HFF-Myc (cell line): ENCODE measurements at places on chromosomes 7 and 10.

DNA sequence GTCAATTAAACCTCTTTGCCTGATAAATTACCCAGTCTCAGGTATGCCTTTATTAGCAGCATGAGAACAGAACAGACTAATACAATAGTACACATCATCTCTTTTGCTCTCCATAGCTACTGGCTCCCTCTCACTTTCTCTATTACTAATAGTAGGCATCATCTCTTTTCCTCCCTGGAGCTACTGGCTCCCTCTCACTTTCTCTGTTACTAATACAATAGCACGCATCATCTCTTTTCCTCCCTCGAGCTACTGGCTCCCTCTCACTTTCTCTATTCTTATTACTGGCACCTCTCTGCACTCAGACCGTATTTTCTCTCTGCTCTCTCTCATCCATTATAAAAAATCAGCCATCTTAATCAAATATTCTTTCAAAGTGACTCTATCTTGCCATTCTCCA is 37.1 kb downstream of the SLC25A13 start:
- DNase-seq, result no peak

DNA sequence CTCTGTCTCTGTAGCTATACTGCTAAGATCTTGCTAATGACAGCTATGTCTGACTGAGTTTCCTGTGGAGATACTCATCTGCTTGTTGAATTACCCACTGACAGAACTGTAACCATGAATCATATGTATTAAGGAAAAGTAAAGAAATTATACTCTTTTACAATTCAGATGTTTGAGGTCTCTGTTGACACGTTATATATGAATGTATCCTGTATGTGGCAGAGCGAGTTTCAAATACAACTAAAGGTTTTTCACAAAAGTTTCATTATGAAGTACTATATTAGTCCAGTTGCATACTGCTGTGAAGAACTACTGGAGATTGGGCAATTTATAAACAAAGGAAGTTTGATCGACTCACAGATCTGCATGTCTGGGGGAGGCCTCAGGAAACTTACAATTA is 232.5 kb downstream of the CDK14 start:
- no peak for DNase-seq

DNA sequence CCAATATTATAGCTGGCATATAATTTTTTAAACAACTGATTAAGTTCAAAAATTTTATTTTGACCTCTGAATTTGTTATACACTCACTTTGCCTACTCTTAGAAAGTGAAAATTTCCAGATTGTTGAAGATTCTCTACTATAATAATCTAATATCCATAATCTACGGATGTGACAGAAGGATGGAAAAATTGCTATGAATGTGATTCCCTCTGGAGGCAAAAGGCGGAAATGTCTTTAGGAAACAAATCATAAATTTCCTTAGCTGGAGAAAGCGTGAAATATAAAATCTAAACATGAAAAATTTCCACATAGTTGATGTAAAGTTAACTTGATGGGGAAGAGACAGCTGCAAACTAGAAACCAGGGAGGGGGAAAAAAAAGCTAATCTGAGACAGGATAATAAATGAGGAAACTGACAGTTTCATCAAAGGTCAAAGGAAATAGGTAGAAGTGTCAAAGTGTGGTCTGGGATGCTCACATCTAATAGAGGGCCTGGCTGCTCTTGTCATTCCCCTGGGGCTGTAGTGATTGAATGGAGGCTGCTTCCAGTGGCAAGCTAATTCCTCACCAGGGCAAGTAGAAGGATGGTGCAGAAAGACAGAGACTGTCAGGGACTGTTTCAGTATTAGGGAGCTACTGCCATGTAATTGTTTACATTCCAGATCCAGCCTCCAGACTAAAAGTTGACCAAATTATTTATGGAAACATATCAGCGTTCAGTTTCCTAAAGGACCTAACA is 264.5 kb downstream of the SDHAF3 start:
- DNase-seq, result no peak

GRCh38 chr7:139300390-139300789 is 40.7 kb upstream of the FMC1 start:
- DNase-seq, result no peak

DNA sequence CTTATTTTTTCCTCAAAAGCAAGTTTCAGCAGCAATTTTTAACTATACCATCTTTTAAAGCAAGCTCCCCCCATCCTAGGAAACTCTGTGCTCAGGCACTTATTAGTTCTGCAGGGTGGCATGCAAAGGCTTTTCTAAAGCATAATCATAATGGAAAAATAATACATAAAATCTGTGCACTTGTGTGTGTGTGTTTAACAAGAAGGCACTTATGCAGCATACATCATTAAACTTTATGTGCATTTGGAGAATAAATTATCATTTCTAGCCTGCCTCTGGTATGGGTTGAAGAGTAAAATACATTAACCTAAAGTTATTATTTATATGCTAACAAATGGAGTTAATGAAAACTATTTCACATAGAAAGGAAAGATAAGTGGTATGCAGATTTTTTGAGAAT is 5.6 kb upstream of the RASSF4 start:
- DNase-seq, result no peak

DNA sequence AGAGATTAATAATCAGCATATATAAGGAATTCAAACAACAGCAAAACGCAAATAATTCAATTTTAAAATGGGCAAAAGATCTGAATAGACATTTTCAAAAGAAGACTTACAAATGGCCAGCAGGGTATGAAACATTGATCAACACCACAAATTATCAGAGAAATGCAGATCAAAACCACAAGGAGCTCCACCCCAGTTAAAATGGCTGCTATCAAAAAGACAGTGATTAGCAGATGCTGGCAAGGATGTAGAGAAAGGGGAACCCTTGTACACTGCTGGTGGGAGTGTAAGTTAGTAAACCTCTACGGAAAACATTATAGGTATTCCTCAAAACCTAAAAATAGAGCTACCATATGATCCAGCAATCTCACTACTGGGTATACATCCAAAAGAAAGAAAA is 128.0 kb upstream of the CACUL1 start:
- DNase-seq, result no peak

- DNase-seq, result no peak
These were observed 3.6 kb downstream of the NPM3 start for GRCh38 chr10:101779544-101780186.

- no peak for DNase-seq
These were observed at the start of gene SLC4A2 for GRCh38 chr7:151059367-151060112. Gene SLC4A2 (plus strand): TSS chr7:151059589. CDS start chr7:151061988, 2,399 bp downstream.

DNA sequence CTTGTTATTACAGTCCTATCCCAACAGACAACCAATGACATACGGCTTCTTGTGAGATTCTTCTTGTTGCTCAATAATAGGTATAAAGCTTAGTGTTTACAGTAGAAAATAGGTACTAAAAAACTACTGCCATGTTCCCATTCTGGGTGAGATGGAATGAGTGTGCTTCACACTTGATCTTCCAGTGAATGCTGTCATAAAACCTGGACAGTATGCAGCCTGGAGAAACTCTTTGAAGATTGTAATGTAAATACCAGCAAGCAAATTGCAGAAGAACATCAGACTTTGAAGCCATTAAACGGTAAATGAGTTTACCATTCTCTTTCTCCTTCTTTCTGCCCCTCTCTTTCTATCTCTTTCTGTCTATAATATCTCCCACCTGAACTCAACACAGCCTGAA is 663.7 kb upstream of the COBL start:
- no peak for DNase-seq

GRCh38 chr10:127354992-127355391 is 158.6 kb upstream of the INSYN2A start:
- DNase-seq, result no peak

GRCh38 chr7:92836489-92836999 is at the start of gene CDK6:
Gene CDK6 (minus strand): TSS chr7:92836573. CDS start chr7:92833323, 3,250 bp downstream.
- DNase-seq, result peak; percentile 29

GRCh38 chr10:110151467-110151866 is 55.9 kb upstream of the MXI1 start:
- no peak for DNase-seq

- DNase-seq, result no peak
These were observed 219.9 kb downstream of the FGFR2 start for GRCh38 chr10:121378251-121378801.

DNA sequence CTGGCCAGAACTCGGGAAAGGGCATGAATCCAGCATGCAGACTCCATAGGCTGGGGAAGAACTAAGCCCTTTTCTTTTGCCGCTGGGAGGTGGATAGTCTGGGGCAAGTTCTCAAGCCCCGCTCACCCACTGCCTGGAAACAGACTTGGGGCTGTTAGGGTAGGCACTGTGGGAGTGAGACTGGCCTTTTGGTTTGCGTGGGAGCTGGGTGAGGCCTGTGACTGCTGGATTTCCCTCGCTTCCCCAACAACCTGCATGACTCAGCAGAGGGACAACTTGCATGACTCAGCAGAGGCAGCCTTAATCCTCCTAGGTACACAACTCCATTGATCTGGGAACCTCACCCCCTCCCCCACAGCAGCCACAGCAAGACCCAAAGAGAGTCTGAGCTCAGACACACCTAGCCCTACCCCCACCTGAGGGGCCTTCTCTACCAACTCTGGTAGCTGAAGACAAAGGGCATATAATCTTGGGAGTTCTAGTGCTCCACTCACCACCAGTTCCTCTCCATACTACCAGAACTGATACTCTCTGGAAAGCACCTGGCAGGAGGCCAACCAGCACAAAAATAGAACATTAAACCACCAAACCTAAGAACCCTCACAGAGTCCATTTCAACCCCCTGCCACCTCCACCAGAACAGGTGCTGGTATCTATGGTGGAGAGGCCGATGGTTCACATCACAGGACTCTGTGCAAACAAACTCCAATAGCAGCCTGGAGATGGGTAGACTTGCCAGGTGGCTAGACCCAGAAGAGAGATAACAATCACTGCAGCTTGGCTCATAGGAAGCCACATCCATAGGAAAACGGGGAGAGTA is 81.4 kb upstream of the LAMB4 start:
- DNase-seq, result peak; percentile 7

DNA sequence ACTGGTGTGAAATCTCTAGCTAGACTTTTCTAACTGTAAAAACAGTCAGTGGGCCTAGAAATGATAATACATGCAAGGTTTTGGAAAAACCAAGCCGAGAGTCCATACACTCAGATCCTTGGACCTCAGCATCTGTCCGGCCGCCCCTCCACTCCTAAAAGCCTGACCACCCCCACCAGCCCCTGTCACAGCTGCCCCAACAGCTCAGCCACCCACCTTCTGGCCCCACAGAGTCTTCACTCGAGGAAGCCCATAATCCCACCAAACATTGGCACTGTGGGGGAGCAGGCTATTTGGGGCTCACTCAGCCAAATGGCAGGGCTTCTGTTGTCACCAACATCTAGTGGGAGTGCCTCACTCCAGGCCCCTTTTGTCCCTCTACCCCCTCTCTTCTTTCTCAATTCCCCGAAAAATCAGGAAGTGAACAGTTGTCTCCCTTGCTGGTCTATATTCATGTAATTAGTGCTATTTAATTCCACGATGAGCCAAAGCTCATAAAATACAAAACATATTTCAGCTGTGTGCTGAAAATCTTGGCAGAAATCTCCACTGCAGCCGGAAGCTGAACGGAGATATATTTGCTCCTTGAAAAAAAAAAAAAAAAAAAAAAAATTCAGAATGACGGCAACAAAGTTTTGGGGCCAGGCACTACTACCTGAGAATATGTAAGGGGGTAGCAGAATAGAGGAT is 55.5 kb downstream of the PLXNA4 start:
- DNase-seq, result no peak

- no peak for DNase-seq
These were observed 80.5 kb upstream of the CYP2C9 start for GRCh38 chr10:94858005-94858404.

DNA sequence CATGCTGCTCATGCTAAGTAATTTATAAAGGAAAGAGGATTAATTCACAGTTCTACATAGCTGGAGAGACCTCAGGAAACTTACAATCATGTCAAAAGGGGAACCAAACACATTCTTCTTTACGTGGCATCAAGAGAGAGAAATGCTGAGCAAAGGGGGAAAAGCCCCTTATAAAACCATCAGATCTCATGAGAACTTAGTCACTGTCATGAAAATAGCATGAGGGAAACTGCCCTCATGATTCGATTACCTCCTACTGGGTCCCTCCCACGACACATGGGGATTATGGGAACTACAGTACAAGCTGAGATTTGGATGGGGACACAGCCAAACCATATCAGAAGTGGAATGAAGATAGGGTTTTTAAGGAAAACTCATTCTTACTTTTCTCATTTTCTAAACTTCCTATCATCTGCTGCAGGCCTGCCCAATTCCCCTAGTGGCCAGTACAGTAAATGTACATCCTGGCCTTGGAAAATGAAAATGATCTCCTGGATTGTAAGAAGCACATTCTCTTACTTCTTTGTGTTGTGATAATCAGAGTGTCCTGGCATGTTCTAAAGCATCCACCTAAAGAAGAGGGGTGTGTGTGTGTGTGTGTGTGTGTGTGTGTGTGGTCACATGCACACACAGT is 421.5 kb downstream of the LRMDA start:
- no peak for DNase-seq

- DNase-seq, result no peak
These were observed 174.2 kb upstream of the KMT2E start for GRCh38 chr7:104839842-104840241.

DNA sequence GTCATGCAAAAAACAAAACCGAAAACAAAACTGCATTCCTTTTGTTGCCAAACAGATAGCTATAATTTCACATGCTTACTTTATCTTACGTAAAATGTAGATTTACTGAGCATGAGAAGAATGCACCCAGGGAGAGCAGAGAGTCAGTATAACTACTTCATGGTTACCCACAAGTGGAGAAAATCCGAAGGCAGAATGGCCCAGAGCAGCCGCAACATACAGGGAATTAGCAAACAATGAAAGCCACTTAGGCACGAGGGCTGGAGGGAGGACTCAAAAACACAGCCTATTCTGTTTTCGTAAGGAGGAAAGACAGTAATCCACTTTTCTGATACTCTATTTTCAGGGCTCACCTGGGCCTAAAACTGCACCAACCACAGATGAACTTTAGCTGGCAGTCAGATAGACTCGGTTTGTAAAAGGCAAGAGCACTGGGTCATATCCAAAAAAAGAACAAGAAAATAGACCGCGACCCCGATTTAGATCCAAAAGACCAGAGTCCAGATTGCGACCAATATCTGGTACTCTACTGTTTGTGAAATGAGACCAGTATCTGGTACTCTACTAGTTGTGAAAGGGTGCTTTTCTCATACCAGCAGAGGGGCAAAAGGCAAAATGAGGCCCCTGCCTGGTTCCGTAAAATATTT is 1.3 kb downstream of the ITPRIP start:
- no peak for DNase-seq

GRCh38 chr7:156518466-156518865 is 122.1 kb upstream of the RNF32 start:
- DNase-seq, result no peak
